ENCODE measurements at places on chromosomes 7 and 10. TPM values are rescaled to one million over a fixed set of nuclear protein-coding genes. Genes with fewer than 3 reads are reported as not detected.

The MYO1G gene
- under 0.01 TPM for total RNA-seq

The BTBD16 gene
- total RNA-seq = 0.51 TPM

The LAMTOR4 gene
- 232 TPM for total RNA-seq

The GRID2IP gene
- total RNA-seq = not detected

The ITGA8 gene
- 0.06 TPM for total RNA-seq
